SK-MEL-5 (cell line): ENCODE measurements at places on chromosomes 4 and X.
A peak's percentile ranks its signal among the peaks of the same experiment; 100 is the strongest.

- DNase-seq: peak; percentile 47
Measured at GRCh38 chrX:39582091-39582490, 515.7 kb downstream of the BCOR start.

DNA sequence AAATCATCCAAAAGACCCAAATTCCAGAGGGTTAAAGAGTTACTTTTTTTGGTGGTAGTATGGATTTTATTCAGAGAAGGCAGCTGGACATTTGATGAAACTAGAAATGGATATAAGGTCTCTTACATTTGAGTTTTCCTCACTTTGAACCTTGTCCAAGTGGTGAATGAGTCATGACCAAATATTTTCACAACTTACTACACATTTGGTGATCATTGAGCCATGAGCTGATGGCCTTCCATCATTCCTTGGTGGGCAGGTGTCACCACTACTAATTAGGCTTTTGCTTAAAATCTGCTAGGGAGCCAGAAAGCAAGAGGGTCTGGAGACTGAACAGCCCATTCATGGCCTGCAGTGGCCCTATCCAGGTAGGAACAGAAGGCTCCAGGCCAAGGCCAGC lies 620.2 kb upstream of the INTU start:
- no peak for DNase-seq

DNA sequence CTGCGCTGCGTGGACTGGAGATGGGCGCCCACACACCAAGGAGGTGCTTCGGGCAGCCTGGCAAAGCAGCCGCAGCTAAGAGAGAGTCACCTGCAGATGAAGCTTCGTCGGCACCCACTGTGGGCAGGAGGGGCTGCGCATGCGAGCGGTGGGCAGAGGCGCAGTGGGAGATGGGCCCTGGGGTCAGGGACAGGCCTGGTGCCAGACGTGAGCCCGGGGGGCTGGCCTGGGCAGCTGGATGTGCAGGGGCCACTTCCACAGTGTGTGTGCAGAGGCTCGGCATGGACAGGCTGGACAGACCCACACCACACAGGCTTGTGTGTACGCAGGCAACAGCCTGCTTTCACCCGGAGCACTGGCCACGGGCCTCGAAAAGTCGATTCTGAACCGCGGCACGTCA lies 18.6 kb downstream of the CTBP1 start:
- no peak for DNase-seq

- DNase-seq: no peak
Measured at GRCh38 chrX:117959045-117959444, 157.6 kb downstream of the KLHL13 start.

DNA sequence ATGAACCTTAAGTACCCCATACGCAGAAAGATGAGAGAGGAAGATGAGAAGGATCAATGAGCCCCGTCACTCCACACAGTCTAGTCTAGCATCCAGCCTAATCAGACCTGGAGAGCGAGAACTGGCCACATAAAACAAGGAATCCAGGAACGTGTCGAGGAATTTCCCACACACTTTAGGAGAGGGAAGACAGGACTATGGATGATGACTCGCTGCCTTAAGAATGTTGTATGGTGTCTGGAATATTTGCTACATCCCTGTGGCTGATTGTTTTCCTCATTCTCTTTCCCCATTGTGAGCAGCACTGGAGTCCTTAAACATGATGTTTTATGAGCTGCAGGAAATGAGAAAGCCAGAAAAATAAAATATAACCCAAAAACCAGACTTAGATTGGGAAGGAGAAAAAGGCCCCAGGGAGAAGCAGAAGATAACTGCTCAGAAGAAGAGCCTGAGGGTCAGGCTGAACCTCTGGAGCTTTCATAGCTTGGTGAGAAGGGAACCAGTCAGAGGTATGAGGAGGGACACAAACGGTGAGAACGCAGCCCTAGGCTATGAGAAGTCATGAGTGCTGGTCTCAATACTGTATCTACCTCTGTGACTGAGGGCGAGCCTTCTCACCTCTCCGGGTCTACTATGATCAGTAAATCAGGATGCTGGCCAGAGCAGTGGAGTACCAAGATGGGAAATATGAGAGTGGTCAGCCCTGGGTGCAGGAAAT lies 139.5 kb upstream of the NOCT start:
- no peak for DNase-seq

DNA sequence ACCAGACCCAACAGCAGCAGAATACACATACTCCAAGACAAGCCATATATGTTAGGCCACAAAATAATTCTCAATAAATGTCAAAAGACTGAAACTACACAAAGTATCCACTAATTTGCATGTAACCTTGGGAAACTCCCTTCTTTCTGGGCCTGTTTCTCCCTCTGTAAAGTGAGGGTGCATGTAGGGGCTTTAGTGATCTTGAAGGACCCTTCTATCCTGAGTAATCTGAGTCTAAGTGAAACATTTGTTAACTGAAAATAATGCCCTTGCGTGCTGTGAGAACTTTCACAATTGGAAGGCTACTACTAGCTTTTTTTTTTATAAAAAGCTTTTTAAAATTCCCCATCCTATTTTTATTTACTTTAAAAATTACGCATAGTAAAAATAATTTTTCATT lies 125.2 kb downstream of the NEXMIF start:
- no peak for DNase-seq

DNA sequence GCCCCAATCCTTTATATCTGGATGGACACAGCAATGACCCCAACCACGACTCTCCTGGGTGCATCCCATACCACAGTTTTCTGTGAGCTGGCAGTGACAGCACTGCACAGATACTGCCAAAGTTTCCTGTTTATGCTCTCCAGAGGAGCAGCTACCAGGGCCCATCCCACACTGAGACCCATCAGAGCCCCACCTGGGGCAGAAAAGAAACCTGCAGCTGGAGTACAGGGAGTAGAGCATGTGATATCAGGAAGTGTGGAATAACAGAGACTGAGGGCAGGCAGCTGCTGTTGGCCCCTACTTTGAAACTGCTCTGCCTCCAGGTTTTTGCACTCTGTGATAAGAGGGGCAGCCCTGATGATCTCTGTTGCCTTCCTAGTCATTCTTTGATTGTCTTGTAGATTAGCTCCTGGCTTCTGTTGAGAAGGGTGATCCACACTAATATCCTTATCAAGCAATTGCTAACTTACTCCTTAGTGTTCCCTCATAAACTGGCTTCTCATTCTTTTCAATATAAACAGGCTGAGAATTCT lies 526.3 kb upstream of the TECRL start:
- DNase-seq: no peak

DNA sequence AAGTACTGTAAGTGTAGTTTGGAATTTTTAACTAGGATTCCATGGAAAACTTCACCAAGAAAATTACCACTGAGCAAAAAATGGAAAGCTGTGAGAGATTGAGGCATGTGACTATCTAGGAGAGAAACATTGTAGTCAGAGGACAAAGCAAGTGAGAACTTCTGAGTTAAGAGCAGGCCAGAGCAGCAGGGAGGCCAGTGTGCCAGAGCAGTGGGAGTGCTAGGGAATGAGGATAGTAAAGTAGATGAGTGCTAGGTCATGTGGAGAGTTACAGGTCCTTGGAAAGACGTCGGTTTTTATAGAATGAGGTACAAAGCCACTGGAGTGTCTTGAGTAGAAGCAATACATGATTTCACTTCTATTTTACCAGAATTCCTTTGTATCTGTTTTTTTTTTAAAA lies 52.7 kb upstream of the FAT4 start:
- no peak for DNase-seq

DNA sequence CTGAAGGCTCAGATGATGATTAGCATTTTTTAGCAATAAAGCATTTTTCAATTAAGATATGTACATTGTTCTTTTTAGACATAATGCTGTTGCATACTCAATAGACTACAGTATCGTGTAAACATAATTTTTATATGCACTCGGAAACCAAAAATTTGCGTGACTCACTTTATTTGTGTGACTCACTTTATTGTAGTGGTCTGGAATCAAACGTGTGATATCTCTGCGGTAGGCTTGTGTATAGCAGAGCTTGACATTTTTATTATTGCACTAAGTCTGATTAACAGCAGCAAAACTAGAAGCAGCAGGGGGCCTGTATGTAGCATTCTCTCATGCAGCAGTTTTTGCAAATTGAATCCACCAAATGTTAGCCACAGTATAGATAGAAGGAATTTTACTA lies 119.1 kb upstream of the PRDX4 start:
- no peak for DNase-seq

DNA sequence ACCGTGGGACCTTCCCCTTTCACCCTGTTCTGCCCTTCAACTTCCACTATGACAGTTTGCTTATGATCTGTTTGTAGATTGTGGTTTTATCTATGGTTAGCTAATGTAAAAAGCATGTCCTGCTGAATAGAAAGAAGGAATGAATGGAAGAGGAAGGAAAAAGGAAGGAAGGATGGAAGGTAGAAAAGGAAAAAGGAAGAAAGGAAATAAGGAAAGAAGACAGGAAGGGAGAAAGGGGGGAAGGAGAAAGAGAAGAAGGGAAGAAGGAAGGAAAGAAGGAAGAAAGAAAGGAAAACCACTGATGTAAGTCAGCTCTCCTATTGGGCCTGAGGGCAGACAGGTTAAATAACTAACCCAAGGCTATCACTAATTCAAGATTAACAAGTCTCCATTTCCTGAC lies 319.1 kb upstream of the KLF3 start:
- DNase-seq: no peak

DNA sequence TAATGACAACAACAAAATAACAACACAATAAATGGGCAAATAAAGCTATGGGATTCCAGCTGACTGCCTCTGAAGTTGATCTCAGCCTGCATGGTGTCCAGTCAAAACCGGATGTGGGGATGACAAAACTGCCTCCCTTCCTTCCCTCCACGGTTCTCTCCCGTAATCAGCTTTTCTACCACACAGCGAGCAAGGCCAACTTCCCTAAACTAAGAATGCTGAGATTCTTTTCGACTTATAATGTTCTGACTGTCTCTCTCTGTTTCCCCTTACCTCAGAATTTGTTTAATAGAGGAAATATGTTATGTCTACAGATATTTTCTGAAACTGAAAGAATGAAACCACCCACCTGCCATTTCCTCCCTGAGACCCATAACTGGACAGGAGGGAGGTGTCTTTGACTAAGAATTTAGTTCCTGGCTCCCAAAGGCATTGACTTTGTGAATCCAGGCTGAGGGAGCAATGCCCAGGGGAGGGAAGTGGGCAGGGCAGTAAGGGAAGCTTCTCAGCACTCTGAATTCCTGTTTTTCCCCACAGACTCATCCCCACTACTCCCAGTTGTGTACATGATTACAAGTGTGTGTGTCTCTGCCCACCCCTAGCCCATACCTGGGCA lies 1.0 kb upstream of the TLR1 start:
- DNase-seq: no peak

GRCh38 chrX:97860226-97860625 lies 976.5 kb downstream of the RPA4 start:
- DNase-seq: peak; percentile 19

DNA sequence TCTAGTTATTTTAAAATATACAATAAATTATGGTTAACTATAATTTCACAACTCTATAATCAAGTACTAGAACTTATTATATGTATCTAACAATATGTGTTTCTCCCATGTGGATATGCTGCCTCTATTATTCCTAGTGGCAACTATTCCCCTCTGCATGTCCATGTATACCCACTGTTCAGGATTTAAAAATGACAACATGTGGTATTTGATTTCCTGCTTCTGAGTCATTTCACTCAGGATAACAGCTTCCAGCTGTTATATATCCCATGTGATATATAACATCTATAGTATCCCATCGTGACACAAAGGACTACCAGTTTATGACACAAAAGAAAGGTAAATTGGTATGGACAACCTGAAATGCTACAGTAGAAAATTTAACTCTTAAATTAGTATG lies 167.4 kb upstream of the TACR3 start:
- DNase-seq: no peak

- DNase-seq: peak; percentile 4
Measured at GRCh38 chr4:151489462-151490203, 80.7 kb downstream of the FHIP1A start.

DNA sequence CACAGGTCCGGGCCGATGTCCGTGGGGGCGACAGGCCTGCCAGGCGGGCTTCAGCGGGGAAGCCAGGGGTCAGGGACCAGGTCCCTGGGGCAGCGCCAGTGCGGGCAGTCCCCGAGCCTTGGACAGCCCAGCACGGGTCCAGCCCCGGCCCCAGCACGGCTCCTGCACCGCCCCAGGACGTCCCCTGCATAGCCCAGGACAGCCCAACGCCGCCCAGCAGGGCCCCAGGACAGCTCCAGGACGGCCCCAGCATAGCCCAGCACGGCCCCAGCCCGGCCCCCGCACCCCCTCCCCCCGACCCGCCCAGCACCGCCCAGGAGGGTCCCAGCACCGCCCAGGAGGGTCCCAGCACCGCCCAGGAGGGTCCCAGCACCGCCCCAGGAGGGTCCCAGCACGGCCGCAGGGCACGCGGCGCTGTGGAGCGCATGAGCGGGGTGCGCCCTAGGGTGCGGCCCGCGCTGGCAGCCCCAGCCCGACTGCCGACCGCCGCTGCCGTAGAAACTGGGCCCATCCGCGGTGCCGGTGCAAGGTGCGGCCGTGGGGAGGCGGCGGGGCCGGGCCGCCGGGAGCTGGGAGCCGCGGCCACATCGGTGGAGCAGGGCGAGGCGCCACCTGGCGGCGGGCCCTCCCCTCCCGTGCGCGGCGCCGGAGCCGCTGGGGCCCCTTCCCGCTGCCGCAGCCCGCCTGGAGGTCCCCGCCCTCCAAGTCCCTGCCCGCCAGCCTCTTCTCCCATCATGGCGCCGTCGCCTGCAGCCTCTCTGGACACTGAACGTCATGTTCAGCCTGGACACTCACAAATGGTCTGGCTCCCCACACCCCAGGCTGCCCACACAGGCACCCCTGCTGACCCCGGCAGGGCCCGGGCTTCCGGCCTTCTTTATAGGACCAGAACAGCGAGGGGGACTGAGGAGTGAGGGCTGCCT lies 106.8 kb upstream of the NKX1-1 start:
- DNase-seq: peak; percentile 32

- DNase-seq: no peak
Measured at GRCh38 chr4:31156221-31156620, 436.1 kb downstream of the PCDH7 start.
